Right renal cortex interstitium (tissue), 3 donors: ENCODE measurements at places on chromosomes 11 and 22. TPM values are rescaled to one million over a fixed set of nuclear protein-coding genes. Genes with fewer than 3 reads are reported as not detected.
A peak's percentile ranks its signal among the peaks of the same experiment; 100 is the strongest.

The KCNK4 gene
- 0.13 TPM for polyA plus RNA-seq

The PLA2G3 gene
- 0.10 TPM for polyA plus RNA-seq

The OR5P2 gene
- not detected for polyA plus RNA-seq

The MYRF gene
- 19.2 TPM for polyA plus RNA-seq

The OVCH2 gene
- 6.5 TPM for polyA plus RNA-seq

The PGA5 gene
- not detected for polyA plus RNA-seq

DNA sequence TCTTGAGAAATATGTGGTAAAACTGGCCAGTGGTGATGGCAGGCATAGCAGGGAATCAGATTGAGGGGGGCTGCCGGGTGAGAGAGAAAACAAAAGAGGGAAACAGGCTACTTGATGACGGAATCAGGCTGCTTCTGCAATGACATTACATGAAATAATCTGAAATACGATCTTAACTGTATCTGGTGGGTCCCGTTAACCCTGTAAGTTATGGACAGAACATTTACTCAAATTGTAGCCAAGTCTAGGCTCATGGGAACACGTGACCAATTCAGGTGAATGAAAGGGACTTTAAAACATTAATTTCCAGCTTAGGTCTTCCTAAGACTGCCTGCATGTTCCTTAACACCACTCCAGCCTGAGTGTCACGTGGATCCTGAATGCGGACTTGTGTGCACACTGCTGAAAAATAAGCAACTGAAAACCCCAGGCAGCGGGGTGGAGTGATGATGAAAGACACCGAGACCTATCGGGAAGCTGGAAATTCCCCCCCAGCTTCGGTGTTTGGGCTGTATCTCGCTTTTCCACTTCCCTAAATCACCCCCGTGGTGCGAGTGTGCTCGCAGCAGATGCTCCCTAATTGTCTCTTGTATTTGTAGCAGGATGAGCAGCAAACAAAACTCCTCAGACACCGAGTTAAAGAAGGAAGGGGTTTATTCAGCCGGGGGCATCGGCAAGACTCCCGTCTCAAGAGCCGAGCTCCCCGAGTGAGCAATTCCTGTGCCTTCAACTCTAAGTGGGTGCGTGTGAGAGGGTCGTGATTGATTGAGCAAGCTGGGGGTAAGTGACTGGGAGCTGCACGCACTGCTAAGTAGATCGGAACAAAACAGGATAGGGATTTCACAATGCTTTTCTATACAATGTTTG lies 145.0 kb upstream of the GRK3 start:
- DNase-seq: no peak

- DNase-seq: no peak
Measured at GRCh38 chr11:3796801-3797328, 489 bp downstream of the NUP98 start.

DNA sequence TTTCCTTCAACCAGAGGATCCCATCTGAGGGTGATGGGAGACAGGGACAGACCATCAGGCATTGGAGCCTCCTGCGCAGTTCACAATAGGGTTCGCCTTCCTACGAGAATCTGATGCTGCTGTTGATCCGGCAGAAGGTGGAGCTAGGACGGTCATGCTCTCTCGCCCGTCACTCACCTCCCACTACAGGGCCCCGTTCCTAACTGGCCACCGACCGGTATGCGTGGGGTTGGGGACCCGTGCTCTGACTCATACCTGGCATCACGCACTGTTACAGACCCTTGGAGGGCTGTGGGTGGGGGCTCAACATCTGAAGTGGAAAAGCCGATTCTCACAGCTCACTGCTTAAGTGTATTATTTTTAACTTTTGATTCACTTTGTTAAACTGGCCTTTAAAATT lies 402.3 kb downstream of the BRD1 start:
- DNase-seq: no peak

- DNase-seq: no peak
Measured at GRCh38 chr22:31604137-31604705, 57.8 kb downstream of the PISD start.

- DNase-seq: no peak
Measured at GRCh38 chr11:81942646-81943045, 791.0 kb downstream of the FAM181B start.

DNA sequence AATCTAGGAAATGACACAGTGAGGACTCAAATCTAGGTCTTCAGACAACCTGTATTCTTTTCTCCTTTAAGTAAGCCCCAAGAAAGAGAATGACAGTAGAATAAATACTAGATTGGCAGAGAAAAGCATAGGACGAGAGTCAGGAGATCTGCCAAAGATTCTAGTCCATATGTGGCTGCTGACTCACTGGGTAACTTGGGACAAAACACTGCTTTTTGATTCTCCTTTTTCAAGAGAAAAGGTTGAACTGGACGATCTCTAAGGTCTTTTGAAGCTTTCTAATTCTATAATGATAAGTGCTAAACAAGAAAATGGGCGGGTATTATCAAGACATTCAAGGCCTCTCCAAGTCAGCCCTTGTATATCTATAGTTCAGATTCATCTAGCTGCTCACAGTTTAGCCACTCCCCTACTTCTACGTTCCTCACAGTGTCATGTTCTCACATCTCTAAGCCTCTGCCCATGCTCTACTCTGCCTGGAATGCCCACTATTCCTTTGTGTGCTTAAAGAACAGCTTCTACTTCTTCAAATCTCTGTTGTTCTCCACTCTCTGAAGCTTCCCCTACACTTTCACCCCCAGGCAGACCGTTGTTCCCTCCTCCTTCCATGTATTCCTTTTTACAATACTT lies 53.0 kb downstream of the RELT start:
- no peak for DNase-seq

- DNase-seq: no peak
Measured at GRCh38 chr11:117076941-117077691, 21.1 kb downstream of the SIK3 start.

DNA sequence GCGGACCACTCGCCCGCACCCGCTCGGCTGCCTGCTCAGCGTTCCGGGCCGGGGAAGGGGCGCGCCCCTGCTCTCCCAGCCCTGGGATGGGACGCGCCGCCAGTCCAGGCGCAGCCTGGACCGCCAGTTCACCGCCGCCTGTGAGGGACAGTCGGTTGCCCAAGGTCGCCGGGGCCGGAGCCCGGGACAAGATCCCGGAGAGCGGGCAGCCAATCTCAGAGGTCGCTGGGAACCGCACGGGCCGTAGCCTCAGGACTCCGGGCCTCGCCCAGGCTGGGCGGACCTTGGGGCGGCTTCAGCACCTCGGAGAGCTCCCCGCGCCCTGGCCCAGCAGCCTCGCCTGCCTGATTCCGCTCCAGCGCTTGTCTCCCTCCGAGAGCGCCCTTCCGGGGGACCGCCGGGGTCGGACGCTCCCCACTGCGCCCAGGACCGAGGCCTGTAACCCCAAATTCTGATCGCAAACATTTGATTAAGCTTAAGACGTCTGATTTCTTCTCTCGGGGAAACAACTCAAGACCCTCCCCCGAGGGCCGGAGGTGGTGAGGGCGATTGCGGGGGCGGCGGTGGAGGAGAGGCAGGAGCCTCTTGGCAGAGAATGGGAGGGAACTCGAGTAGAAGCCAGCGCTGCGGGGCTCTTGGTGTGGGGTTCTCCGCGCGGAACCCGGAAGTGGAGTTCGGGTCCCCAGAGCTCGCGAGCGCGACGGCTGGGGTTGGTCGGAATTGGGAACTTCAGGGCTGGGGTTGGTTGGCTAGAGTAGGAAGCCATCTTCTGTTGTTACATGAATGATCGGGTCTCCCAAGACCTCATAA lies 1.1 kb upstream of the CHRM4 start:
- DNase-seq: no peak

DNA sequence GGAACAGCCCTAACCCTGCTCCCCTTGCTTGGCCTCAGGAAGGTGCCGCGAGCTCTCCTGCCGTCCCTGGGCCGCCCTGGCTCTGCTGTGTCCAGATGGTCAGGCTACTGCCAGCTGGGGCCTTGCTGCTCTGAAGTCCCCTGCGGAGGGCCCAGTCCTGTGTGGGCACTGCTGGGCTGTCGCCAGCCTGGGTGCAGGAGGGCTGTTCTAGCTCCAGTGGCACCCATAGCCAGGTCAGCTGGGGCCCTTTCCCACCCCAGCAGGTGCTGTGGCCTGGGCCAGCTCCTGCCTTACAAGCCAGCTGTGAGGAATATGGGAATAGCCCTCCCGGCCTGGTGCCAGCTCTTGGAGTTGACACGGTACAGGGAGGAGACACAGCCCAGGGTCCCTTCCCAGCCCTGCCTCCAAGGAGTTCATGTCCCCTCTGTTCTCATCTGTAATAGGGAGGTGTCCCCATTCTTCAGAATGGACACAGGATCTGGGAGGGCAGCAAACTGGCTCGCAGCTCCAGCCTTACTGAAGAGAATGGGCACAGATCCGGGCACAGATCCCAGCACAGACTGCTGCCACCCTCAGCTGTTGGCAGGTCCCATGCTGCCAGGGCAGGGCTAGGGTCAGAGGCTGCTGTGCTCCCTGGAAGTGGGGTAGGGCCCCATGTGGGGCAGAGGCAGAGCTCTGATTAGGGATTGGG lies 3.9 kb downstream of the DERL3 start:
- DNase-seq: no peak

- DNase-seq: no peak
Measured at GRCh38 chr11:32987851-32988250, 27.8 kb upstream of the DEPDC7 start.

DNA sequence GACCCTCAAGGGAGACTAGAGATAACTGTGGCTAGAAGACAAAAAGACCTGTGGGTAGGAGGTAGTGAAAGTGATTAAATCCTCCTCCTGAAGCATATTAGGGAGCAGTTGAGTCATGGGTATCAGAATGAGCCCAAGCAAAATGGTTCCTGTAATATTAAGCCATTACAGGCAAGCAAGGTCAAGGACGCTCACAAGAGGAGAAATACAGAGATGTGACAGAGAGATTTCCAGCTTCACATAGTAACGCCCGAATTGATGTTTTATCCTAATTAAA lies 77.7 kb downstream of the FAM76B start:
- no peak for DNase-seq

DNA sequence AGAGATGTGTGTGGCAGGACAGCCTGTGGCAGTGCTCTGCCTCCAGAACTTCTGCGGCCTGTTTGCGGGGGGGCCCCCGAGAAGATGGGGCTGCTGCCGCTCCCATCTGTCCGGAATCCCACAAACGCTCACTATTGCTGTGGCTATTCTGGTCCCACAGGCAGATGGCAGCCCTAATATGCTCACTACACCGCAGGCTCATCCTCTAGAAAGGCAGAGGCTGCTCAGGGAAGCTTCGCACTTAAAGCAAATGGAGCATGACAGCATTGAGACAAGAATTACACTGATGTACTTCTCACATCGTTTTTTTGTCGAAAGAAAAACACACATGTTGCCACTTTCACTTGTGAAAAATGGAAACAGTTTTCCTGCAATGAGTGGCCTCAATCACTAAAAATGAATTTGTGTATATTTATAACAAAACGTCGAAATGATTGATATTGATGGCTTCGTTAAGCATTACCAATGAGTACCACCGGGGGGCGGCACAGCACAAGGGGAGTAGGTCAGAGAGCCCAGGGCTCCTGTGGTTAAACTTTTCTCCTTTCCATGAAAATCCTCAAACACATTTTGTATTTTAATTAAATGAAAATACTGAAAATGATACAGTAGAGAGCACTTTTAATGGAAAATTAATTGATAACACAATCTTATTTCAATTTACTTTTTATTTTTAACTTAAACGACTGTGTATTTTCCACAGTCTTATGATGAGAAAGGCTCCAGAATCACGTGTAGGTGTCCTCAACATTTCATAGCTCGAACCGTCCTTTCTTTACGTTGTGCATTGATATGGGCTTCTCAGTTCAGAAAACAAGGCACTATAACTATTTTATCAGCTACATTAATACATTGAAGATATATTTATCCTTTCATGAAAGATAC lies 69.1 kb downstream of the CTTN start:
- peak; percentile 27 for DNase-seq

- no peak for DNase-seq
Measured at GRCh38 chr11:87460279-87460678, 422.5 kb downstream of the TMEM135 start.

DNA sequence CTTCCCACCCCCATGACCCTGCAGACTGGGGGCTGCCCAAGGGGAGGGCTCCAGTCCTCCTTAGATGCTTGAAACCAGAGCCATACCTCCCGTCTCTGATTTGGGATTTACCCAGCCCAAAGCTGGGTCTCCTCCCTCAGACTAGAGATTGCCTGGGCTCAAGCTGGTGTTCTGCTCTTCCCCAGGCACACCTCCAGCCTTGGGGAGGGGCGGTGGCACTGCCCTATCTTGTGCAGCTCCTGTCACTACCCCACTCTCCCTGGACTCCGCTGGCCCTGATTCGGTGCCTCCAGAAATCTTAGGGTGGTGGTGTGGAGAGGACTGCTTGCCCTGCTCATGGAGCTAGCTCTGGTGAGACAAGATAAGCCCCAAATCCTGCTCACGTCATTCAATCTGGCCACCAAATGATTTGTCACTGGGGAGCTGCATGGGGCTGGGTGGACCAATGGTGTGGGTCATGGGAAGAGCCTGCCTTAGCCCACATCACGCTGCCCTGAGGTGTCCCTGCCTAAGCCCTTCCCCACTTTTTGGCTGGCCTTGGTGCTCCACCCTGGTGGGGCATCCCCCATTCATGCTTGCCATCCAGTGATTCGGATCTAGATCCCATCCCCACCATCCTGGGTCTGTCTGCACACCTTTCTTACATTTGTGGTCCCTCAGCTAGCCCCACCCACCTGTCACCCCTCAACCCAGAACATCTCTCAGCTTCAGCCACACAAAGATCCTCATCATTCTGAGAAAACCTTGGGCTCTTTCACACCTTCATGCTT lies 87.7 kb downstream of the PDE2A start:
- DNase-seq: no peak

DNA sequence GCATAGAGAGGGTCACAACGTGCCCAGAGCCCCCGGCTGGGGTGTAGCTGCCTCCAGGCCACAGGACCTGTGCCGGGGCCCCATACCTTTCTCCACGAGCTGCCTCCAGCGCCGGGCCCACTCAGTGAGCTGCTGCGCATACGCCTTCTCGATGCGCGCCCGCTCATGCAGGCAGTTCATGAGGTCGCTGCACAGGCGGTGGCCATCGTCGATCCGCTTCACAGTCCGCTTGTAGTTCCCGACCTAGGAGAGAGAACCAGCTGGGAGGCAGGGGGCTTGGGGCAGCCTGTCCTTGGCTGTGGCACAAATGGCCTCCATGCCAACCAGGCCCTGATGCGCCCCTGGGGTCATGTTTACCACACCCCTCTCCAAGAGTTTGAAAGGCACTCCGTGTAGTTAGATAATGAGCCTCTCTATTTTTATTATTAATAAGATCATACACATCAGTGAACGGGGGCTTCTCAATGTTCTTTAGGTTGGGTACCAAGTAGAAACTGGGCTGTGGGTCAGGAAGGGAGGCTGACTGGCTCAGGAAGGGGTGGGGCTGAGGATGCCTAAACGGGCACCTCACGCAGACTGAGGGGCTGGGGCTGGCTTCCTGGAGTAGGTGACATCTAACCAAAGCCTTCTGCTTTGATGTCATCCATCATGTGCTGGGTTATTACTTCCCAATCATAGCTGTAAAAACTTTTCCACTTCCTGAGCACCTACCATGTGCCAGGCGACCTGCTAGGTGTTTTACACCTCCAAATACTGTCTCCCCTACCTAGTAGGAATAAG lies 36.5 kb upstream of the ARFGAP3 start:
- no peak for DNase-seq

- DNase-seq: no peak
Measured at GRCh38 chr11:19107125-19107524, 9.8 kb upstream of the ZDHHC13 start.
